ENCODE measurements at places on chromosomes 3 and 15.

- DNase-seq, result no peak
Measured at GRCh38 chr3:180072786-180073185, 36.0 kb upstream of the PEX5L start.

GRCh38 chr3:57043518-57043917 lies 16.9 kb upstream of the SPATA12 start:
- DNase-seq, result no peak

GRCh38 chr3:128190501-128190900 lies 37.2 kb downstream of the EEFSEC start:
- DNase-seq, result no peak

DNA sequence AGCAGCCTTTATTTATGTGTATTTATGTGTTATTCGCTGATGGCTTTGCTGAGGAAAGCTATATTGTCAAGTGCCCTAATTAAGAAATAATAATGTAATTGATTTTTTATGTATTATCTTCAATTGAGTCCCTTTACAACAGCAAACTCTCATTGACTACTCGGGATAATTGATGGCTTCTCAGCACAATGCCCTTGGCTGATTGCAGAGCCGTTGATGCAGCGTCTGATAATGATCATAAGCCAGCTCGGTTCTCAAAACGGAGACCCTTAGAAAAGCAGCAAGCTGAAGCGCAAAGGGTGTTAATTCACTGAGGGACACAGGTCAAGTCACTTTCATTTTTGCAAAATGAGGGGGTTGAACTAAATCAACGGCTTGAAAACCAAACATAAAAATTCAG lies 357.1 kb upstream of the KCNH8 start:
- DNase-seq, result no peak

GRCh38 chr3:66317750-66318376 lies 97.1 kb downstream of the SLC25A26 start:
- no peak for DNase-seq

- DNase-seq, result no peak
Measured at GRCh38 chr3:182005219-182005618, 293.5 kb downstream of the SOX2 start.

- no peak for DNase-seq
Measured at GRCh38 chr3:85726241-85726640, 767.5 kb downstream of the CADM2 start.

DNA sequence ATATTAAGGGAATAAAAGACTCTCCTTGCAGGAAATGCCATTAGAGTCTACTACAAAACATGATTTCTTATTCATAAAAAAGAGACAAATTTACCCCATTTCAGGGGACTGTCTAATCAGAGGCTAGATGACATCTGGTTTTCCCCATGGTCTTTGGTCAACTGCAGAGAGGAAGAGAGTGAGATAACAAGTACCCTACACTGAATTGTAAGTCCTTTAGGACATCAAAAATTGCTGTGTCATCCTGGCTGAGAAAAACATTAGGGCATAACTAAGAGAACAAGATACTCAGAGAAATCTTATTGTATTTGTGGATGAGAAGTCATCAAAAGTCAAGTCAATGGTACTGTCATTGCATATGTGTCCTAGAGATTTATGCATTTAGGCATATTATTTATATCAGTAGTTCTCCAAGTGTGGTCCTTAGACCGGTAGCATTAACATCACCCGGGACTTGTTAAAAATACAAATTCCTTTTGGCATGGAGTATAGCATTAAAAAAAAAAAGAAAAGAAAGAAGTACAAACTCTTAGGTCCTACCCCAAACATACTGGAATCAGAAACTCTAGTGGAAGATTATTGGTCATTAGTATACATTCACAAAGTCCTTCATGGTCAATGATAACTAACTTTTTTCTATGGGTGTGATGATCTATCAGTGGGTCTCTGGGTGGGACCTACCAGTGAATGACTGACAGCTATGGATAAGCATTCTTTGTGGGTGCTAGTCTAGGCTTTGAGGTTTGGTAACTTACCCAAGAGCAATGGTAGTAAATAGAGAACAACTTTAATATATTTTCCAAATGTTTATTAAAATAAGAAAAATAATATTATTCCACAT lies 29.0 kb upstream of the TBC1D5 start:
- DNase-seq, result no peak

- peak; percentile 15 for DNase-seq
Measured at GRCh38 chr15:23422946-23423708, 23.9 kb downstream of the GOLGA6L2 start.

DNA sequence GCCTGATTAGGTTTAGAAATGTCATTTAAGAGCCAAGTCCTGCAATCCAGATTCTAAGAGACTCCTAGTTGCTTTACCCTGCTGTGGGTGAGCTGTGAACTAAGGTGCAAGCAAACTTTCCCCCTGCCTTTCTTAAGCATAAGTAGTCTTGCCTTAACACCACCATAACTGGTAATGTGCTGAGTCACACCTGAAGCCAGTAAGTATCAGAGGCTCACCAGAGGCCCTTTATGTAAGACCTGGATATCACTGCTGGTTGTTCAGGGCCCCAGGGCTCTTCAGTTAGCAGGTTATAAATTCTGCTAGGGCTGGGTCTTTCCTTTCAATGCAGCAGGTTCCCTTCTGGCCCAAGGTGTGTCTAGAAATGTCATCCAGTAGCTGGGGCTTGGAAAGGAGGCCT lies 509.9 kb downstream of the VGLL3 start:
- no peak for DNase-seq

DNA sequence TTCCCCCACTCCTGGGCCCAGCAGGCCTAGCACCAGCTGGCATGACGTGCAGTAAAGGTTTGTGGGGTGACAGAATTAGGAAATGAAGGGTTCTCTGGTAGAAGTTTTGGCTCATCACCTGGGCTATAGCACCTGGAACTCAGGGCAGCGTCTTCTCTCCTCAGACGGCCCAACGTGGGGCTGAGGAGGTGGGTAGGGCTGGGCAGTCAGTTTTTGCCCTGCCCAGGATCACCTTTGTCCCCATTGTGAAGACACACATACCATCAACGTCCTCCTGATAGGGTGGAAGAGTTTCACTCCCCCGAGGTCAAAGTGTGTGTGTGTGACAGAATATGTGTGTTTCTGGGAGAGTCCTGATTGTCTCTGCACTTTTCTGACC lies 12.1 kb downstream of the KBTBD13 start:
- no peak for DNase-seq

- DNase-seq, result no peak
Measured at GRCh38 chr3:107994956-107995715, 95.7 kb downstream of the CD47 start.

DNA sequence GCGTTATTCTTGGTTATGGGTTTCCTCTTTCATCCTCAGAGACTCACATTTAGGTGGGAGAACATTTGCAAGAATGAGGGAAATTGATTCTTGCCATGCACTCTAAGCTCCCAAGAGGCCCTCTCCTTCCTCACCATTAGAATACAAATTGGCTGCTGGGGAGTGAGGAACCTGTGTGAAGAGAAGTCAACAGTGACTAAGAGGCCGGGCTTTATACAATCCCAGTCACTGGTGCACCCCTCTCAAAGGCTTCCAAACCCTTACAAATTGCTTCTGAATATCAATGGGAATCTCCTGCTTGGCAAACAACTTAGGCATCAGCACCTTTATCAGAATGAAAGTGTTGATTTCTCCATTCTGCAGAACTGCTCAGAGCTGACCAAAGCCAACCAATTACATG lies 16.5 kb upstream of the RGMA start:
- DNase-seq, result no peak

DNA sequence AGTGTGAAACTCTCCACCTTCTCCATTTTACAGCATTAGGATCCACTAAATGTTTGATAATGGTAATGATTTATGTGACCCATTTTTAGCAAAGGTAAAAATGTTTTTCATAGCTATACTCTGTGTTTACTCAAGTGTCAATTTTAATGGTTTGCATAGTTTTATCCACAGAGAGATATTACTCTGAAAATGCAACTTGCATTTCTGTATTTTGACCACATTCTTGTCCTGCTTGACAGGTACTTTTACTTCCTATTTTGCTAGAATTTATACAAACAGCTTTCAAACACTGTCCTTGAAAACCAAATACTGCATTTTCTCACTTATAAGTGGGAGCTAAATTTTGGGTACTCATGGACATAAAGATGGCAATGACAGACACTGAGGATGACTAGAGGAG lies 62.9 kb downstream of the SERPINI1 start:
- no peak for DNase-seq

- DNase-seq, result no peak
Measured at GRCh38 chr15:91824256-91824655, 29.3 kb upstream of the SLCO3A1 start.

DNA sequence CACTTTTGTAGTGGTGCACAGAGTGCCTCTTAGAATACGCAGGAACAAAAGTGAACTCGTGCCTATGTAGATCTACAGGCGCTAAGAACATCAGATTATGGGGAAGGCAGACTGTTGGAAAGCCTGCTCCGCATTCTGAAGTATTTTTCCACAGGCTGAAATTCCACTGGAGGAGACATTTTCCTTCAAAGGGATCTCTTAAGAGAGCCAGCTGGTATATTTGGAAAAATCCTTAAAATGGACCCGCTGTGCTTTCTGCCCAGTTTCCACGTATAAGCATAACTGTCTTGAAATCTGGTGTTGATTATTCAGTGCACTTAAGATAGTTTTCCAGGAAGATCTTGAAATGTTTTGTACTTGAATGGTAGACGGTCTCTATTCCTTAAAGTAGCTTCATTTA lies 34.7 kb upstream of the ICE2 start:
- DNase-seq, result no peak

GRCh38 chr3:112767177-112767576 lies 79.5 kb downstream of the CD200R1L start:
- DNase-seq, result no peak

GRCh38 chr3:55156851-55157650 lies 229.2 kb upstream of the LRTM1 start:
- DNase-seq, result no peak

GRCh38 chr3:88535563-88535962 lies 385.8 kb downstream of the C3orf38 start:
- no peak for DNase-seq

GRCh38 chr3:49840388-49840787 lies 16.0 kb downstream of the TRAIP start:
- no peak for DNase-seq

- no peak for DNase-seq
Measured at GRCh38 chr15:58576657-58577056, 144.9 kb downstream of the LIPC start.

DNA sequence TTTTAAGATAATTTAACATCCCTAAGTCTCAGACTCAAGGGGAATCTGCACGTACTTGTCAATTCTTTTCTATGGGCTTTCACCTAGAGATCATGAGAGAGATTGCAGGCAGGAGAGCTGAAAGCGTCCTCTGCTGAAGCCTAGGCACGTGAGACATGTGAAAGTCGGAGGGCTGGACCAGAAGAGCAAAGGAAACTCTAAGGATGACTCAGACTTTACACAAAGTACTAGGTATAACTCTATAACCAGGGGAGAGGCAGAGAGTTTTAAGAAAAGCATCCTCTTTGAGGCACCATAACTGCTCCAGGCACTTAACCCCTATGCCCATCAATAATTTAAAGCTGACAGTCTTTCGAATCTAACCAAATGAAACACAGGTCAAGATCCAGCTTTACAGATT lies 436.6 kb downstream of the VGLL3 start:
- no peak for DNase-seq

GRCh38 chr3:44478055-44478468 lies 592 bp upstream of the ZNF445 start:
- DNase-seq, result no peak

DNA sequence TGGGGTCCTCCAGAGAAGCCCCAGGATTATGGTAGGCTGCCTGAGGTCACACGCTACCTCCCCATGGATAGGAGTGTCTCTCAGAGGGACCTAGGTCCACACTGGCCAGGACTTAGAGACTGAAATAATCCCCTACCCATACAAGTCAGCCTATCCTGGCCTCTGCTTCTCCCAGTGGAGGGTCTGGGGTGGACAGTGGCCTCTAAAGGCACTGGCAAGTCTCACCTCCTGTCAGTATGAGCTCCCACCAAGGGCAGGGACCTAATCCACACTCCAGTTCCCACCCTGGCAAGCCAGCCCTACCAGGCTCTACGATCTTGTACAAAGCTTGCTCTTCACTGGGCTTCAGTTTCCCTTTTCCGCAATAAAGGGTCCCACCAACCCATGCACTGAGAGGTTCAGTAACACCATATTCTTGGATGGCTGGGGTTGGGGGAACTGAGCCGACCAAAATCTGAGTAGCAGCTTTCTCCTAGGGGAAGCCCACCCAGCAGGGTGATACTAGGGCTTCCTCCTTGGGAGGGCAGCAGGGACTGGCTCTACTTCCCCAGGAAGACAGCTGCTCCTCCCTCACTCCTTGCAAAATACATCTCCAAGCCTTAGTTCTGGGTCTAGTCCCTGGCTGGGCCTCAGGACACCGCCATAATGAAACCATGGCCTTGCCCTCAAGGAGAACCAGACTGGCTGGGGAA lies 2.4 kb downstream of the CISH start:
- DNase-seq, result no peak

GRCh38 chr3:194268654-194269512 lies 82.2 kb downstream of the CPN2 start:
- peak; percentile 42 for DNase-seq

DNA sequence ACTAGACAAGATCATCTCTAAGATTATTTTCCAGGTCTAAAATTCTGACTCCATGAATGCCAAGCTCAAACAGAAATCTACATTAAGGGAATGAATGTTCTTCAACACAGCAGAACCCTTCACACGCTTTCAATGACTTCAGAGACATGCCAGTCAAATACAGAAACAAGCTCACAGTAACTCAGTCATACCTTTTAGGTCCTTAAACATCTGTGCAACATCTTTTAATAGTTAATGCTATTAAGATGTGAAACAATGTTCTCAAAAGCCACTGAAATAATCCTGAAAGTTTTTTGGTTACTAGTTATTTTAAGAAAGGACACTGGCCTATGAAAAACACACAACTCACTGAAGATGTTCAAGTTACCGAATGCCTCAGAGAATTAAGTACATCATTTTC lies 2.5 kb downstream of the DLG1 start:
- no peak for DNase-seq

DNA sequence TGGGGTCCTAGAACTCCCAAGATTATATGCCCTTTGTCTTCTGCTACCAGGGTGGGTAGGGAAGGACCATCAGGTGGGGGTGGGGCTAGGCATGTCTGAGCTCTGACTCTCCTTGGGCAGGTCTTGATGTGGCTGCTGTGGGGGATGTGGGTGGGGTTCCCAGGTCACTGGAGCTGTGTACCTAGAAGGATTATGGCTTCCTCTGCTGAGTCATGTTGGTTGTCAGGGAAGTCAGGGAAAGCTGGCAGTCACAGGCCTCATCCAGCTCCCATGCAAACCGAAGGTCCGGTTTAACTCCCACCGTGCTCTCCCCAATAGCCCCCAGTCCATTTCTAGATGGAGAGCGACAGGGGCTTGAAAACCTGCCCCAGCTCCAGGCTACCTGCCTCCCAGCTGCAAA lies 35.2 kb downstream of the EID1 start:
- DNase-seq, result no peak

GRCh38 chr3:161484226-161484625 lies 12.4 kb upstream of the OTOL1 start:
- no peak for DNase-seq

DNA sequence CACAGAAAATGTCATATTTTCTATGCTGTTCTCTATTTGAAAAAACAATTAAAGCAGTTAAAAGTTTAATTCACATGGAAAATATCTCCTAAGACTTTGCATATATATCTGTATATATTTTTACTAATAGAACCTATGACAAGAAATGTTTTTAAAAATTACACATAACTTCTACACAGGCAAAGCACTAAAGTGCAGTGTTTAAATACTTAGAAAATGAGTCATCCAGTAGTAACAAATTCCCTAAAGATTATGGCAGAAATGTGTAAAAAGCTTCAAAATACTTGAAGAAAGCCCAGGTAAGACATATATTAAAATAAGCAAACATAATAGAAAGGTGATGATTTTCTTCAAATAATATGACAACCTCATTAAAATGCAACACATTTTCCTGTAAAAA lies 236.6 kb downstream of the TBC1D5 start:
- DNase-seq, result no peak

All from sciatic nerve (tissue), 2 donors.